Activated CD4-positive, alpha-beta T cell treated with anti-CD3 and anti-CD28 coated beads, Interleukin-2, amount 50 U/mL, for 4 hours (primary cell): ENCODE measurements at places on chromosomes 4 and X.
A peak's percentile ranks its signal among the peaks of the same experiment; 100 is the strongest.

DNA sequence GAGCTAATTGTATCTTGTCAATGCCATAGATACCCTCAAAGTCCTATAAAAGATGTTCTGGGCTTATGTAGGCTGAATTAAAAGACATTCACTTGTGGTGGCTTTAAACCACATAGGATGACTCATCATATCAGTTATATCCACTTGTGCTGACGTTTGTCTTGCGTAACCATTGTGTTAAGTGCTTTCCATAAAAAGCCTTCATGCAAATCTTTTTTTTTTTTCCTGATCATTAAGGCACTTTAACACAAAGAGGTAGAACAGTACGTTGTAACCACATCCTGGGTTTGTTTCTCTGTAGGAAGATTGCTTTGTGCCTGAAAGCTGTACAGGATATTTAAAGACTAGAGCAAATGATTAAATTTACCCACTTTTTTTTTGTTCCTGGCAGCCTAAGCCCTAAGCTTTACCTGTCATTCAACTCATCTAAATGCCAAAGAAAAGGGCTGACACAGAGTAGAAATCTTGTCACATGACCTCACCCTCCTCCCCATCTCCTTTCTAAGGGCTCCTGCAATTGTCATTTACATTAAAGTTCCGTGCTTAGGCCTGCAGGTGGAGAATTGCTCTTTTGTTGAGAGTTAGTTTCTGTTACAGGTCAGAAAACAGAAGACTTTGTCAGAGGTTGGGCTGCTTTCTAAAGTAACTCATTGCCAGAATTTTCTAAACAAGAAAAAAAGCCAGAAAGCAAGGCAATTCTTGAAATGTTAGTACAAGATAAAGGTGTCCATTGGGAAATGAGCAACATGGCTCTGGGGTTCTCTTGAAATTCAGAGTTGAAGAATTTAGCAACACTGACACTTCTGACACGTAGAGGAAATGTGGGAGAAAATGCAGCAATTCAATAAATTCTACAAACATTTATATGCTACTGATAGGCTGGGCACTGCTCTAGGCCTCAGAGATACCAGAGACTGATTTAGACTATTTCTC, 555.6 kb downstream of the PPARGC1A start:
- no peak for DNase-seq

DNA sequence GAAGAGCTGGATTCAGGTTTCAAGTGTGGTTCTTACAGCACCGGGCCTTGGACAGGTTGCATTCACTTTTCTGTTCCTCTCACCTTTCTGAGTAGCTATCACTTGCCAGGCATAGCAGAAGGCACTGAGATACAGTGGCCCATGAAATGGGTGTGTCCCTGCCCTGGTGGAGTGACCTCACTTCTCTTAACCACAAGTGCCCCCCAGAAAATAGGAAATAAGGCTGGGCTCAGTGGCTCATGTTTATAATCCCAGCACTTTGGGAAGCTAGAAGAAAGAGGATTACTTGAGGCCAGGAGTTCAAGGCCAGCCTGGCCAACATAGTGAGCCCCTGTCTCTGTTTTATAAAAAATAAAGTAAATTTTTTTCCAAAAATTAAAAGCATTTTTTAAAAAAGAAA, 101.7 kb upstream of the KIT start:
- DNase-seq, result no peak

GRCh38 chr4:159706704-159707103, 603.8 kb downstream of the RAPGEF2 start:
- DNase-seq, result no peak

DNA sequence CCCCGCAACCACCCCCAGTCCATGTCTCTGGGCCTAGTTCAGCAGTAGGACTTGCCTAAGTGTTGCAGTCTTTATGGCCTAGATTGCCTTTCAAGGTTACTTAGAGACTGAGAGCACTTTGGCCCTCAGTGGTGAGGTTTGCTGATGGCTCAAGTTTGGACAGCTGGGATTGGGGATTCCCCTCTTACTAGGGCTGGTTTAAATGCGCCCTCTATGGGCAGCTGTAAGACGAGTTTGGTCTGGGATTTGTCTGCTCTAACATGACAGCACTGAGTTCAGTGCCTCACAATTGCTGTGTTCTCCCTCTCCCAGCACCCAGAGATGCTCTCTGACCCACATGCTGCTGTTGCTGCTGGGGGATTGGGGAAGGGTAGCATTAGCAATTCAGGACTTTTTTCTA, 23.1 kb downstream of the DACH2 start:
- DNase-seq, result no peak

DNA sequence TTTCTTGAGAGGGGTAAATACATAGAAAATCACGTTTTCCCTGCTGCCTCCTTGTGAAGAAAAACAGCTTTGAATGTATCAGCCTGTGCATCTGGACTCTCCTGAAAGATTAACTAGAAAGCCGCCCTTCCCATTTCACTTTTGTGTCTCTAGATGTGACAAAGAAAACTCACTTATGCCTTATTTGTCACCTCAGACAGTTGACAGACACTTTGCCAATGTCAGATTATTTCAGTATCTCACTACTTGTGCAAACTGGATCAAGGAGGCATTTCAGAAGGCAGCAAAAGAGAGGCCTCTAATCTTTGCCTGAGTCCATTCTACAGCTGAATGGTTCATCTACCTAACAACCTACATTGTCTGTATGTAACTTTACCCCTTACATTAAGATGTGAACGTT, 754.9 kb downstream of the RPA4 start:
- no peak for DNase-seq

DNA sequence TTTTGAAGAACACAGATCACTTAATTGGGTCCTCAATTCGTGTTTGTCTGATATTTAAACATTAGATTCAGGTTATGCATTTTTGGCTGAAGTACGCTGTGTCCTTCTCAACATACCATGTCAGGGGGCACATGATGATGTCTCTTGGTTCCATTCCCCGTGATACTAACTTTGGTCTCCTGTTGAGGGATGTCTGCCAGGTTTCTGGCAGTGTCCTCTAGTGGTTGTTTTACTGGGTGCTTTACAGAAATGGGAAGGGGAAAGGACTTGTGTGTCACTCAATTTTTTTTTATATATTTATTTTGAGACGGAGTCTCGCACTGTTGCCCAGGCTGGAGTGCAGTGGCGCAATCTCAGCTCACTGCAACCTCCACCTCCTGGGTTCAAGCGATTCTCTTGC, 58.2 kb downstream of the WWC2 start:
- DNase-seq, result no peak

DNA sequence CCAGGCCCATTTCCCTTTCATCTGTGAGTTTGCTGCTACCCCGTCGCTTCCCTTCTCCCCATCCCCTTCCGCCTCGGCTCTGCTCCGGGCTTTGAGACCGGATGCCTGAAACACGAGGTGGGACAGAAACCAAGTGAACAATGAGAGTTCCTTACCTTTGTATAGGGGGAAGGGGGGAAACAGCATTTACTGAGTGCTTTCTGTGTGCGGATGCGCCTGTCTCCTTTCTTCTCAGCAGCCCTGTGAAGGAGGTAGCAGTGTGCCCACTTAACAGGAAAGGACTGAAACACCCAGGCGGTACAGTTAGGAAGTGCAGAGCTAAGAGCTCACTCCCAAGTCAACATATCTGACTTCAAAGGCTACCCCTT, 43.2 kb upstream of the TMSB15B start:
- DNase-seq, result no peak

- no peak for DNase-seq
Observed at GRCh38 chr4:2795893-2796848, 3.3 kb downstream of the SH3BP2 start.

- DNase-seq, result no peak
Observed at GRCh38 chr4:156945532-156945931, 26.1 kb downstream of the PDGFC start.

DNA sequence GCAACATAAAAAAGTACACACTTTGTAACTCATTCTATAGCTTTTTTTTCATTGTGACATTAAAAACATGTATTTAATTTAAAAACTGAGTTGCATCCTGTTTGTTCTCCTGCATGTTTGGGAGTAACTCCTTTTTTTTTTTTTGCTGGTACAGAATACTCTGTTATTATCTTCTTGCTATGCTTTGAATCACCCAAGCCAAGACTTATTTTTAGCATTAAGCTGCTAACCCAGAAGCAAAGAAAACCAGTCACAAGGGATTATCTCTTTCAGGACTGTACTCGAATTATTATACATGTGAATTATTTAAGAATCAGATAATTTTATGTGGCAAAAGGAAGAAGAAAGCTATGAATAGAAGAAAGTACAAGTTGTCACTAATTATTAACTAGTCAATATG, 194.9 kb downstream of the ADAMTS3 start:
- DNase-seq, result no peak

GRCh38 chr4:37999000-37999716, 39.0 kb downstream of the PTTG2 start:
- no peak for DNase-seq

GRCh38 chr4:161577579-161578301, 586.1 kb downstream of the FSTL5 start:
- DNase-seq, result no peak

- no peak for DNase-seq
Observed at GRCh38 chrX:22300130-22300529, 27.4 kb downstream of the CBLL2 start.

- no peak for DNase-seq
Observed at GRCh38 chr4:126267689-126268088, 952.9 kb downstream of the FAT4 start.

GRCh38 chr4:98501383-98501782, 157.0 kb downstream of the TSPAN5 start:
- DNase-seq, result no peak

GRCh38 chr4:140256335-140256734, 102.4 kb upstream of the MAML3 start:
- DNase-seq, result no peak

GRCh38 chr4:31366041-31366440, 645.9 kb downstream of the PCDH7 start:
- no peak for DNase-seq

- peak; percentile 1 for DNase-seq
Observed at GRCh38 chrX:103404231-103405008, 28.1 kb downstream of the BEX3 start.

DNA sequence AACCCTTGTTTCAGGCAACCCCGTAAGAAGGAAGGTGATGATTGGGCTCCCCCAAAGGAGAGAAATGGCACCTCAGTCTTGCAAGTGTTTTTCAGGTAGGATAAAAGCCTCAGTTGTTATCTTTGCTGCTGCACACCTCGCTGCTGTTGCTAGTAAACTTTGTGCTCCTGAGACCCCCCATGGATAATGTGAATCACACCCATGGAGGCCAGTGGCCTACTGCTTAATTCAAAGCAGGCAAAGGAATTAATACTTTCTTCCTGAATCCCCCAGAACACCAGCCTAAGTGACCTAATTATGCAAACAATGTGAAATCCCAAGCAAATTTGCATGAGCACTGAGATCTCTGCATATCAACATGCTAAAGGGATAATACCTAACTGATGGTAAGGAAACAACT, 337.5 kb downstream of the GRIA2 start:
- no peak for DNase-seq

GRCh38 chrX:47145395-47146120, 537 bp downstream of the RBM10 start:
- no peak for DNase-seq

GRCh38 chr4:76198411-76199237, 15.0 kb downstream of the SCARB2 start:
- no peak for DNase-seq

GRCh38 chrX:123610915-123611314, 121.9 kb downstream of the THOC2 start:
- DNase-seq, result no peak

GRCh38 chrX:131264665-131265064, 24.4 kb downstream of the IGSF1 start:
- DNase-seq, result no peak

GRCh38 chrX:42463706-42464490, 314.1 kb downstream of the PPP1R2C start:
- no peak for DNase-seq

- no peak for DNase-seq
Observed at GRCh38 chrX:40263014-40263560, 165.3 kb upstream of the BCOR start.

DNA sequence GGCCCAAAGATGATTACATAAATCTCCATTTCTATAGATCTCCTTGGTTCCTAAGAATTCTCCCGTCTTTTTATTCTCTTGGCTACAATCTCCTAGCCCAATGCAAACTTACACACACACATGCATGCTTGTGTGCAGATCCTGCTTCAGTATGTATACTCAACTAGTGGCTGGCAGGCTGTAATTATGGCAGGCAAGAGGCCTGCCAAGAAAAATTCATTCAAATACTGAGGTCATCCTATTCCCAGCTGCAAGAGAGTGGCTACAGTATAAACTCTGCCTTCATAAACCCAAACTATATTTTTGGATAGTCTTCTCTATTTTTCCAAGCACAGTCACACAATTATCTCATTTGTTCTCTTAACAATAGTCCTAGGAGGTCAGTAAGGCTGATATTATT, 95.2 kb downstream of the SHROOM4 start:
- DNase-seq, result no peak

GRCh38 chr4:55038176-55038890, 87.1 kb downstream of the KDR start:
- DNase-seq, result no peak

DNA sequence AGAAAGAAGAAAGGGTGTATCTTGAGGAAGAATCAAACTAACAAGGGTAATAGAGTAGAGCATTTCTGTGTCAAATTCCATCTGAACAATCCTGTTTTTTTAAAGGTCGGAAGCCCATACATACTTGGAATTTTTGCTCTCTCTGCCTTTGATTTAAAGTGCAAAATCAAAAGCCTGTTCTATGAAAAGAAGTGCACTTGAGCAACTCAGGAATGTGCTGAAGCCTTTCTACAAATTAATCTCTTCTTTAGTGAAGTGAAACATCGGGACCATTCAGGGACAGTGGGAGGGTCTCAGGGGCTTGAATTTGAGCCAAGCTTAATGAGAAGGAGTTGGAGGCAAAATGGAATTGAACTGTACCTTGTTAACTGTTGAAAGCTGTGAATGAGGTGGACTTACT, 1008.5 kb upstream of the LCORL start:
- no peak for DNase-seq

DNA sequence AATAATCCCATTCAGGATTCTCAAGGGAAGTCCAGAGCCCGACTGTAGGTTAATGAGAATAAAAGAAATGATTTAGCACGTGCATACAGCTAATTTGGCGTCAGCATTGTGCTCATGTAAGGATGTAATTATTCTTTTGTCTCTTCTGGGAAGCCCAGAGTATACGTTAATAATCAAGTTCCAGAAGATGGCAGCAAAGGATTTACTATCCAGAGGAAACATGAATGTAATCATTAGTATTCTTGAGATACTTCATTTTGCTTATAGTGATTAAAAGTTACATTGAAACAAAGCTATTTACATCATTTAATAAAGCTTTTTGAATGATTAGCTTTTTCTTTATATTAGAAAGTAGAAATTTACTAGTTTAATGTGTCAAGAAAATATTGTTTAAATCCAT, 27.1 kb upstream of the MAP9 start:
- DNase-seq, result no peak

DNA sequence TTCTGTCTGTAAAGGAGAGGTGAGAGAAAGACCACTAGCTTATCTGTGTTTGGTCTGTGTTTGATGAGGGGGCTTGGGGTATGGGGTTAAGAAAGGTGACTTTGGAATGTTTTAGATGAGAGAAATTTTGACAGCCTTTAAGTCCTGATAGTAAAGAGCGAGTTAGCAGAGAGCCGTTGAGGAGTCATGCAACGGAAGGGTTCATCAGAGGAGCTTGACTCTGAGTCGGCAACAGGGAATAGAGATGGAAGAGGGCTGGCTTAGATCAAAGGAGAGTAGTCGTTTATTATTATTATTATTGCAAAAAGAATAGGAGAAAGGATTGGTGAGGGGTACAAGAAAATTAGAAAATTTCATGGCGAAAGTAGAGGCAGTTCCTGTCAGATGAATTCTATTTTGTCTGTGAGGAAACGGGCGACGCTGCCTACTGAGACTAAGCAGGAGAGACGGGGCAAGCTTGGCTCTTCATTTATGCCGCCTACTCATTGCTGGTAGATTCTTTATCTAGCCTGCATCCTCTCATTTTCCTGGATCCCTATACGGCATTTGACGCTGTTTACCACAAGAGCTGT, 473 bp upstream of the VAMP7 start:
- DNase-seq, result no peak
